PC-9 (cell line): ENCODE measurements at places on chromosomes 1 and 21. TPM values are rescaled to one million over a fixed set of nuclear protein-coding genes. Genes with fewer than 3 reads are reported as not detected.

- no peak for DNase-seq
These were observed 19.5 kb upstream of the OR6N2 start for GRCh38 chr1:158800526-158800925.

DNA sequence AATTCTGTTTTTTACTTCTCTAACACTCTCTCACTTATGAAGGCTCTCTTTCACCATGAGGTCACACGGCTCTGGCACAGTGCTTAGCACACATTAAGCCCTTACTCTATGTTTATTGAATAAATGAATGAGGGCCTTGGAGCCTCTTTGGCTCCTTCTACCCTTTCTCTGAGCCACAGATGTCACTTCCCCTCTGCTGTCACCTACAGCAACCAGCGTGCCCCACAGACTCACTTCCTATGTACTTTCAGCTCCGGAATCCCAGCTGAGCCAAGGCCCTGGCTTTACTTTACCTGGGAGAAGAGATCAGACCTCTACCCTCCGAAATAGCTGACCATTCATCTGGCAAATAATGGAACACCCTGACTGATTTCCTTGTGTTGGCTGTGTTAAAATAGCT lies 53.7 kb upstream of the HMCN1 start:
- no peak for DNase-seq

MSH4 gene
- total RNA-seq: 0.35 and 0.50 TPM in 2 replicates

GPR3 gene
- total RNA-seq: 0.98 and 1.2 TPM in 2 replicates

DNA sequence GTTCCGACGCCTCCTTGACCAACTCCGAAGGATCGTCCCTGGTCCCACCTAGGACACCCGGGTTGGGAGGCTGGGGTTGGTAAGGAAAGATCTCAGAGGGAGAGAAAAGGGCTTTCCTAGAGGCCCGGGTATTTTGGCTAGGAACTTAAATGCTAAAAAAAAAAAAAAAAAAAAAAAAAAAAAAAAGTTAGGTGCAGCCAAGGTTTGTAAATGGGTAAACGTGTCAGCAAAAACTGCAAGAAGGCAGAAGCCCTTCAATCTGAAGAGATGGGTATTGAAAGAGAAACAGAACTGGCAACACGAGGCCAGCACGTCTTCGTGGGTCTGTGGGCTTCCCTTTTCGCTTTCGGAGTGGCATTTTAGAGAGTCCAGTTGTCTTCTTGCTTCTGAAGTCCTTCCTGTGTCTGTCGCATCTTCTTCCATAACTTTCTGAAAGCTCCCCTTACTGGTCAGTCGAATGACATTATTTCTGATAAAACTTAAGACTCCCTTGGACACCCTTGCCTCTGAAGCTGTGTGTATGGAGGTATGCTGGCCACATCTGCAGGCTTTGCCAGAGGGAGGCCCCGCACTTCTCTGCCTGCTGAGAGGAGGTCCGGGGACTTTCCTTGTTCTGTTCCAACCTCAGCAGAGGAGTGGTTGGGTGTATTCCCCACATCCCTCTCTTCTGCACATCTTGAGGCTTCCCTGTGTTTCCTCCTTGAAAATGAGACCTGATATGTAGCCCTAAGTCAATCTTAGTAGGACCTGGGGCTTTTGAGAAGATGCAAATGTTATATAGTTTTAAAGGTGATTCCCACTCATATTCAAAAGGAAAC lies 745 bp downstream of the RCSD1 start:
- DNase-seq: no peak

DNA sequence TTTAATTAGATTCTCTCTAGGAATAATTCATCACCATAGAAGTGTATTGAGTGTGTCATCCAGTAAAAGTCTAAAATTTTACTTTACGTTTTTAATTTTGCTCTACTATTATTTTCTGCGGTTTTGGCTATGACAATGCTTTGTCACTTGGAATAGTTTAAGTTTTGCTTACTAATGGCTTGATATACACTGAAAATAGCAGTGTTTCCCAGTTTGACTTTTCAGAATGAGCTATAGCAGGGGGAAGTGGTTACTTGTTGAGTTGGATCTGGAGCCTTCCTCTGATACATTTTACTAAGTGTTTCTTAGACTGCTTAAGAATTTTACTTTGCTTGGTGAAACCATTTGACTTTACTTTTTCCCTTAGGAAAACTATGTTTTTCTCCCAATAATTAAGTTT lies 5.0 kb downstream of the DNAJC16 start:
- DNase-seq: no peak

SPATA21 gene
- total RNA-seq: not detected in 2 replicates

KPRP gene
- total RNA-seq: not detected in 2 replicates

DNA sequence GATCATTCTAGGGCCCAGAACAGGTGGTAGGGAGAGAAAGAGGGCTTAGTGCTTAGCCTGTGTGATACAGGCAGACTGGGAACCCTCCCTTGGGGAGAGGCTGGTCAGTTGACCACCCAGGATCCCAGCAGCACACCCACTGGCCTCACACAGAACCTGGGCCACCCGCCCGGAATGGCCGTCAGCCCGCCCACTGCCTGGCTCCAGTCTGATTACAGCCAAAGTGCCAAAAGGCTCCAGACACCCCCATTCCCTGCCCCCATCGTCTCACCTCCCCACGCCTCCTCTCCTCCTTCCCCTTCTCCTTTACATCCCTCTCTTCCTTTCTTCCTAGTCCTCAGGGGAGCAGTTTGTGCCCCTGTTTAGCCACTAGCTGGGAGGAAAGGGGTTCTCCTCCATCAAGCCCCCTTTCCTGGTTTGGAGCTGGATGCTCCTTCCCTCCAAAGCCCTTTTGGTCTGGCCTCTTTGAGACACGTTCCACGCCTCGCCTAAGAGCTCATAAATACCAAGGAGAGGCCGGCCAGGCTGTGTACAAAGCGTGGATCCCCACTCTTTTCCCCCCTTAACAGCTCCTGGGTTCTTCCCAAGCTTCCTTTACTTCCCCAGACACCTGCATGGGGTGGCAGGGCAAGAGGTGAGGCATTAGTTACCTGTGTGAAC lies 4.6 kb upstream of the WNT2B start:
- no peak for DNase-seq

DNA sequence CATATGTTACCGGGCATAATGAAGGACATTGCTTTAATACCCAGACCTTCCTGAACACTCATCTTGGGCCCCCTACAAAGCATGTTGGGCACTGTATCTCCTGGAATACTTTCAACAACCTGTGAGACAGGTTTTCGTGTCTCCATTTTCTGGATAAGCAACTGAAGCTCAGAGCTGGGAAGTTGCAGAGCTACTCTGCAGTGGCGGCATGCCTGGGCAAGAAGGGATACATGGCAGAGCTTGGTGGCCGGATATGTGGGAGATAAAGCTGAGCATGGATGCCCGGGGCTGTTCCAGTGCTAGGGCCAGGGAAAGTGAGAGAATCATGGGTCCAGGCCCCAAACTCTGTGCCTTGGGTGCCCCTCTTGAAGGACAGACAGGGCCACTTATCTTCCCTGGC lies 71.6 kb upstream of the KCND3 start:
- DNase-seq: no peak

CD164L2 gene
- total RNA-seq: 0.63 and 1.7 TPM in 2 replicates

DNM3 gene
- total RNA-seq: 0.78 and 1.7 TPM in 2 replicates

DNA sequence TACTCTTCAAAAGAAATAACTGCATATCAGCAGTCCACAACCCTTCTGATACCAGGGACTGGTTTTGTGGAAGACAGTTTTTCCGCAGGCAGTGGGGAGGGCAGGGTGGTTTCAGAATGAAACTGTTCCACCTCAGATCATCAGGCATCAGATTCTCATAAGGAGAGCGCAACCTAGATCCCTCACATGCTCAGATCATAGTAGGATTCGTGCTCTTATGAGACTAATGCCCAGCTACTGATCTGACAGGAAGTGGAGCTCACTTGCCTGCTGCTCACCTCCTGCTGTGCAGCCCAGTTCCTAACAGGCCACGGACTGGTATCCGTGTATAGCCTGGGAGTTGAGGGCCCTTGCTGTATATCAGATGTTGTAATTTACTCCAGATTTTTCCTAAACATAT lies 11.5 kb downstream of the RO60 start:
- no peak for DNase-seq

LCE6A gene
- total RNA-seq: not detected in 2 replicates

MRPS6 gene
- 40.4 and 41.0 TPM in 2 replicates for total RNA-seq

UTP11 gene
- 21.8 and 36.4 TPM in 2 replicates for total RNA-seq
